Mesothelial cell of epicardium (in vitro differentiated cells): ENCODE measurements at places on chromosomes 2 and 18. TPM values are rescaled to one million over a fixed set of nuclear protein-coding genes. Genes with fewer than 3 reads are reported as not detected.

- H3K27me3 ChIP-seq: no peaks in the 10 kb centered on the region
- H3K27ac ChIP-seq: no peak overlapping the region
Observed at GRCh38 chr2:24788816-24789215, 4.4 kb downstream of the PTRHD1 start.

DNA sequence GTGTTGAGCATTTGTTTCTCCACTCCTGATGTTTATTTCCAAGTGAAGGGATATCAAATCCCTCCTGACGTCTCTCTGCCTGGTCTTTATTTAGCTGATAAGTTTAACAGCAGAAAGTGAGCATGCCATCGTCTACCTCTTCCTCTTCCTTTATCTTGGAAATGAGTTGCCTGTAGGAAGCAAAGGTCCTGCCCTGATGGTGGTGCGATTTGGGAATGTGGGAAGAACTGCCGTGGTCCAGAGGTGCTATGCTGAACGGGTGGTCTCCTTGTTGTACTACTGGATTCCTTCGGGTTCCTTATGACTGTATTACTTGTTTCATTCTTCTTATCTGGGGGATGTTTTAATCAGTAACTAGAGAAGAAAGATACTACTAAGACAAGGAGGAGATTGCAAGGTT lies 217.5 kb downstream of the PMAIP1 start:
- H3K4me1 ChIP-seq: no peaks in the 10 kb centered on the region
- DNase-seq: no peak
- H3K36me3 ChIP-seq: no peaks in the 10 kb centered on the region

- no peaks in the 10 kb centered on the region for H3K36me3 ChIP-seq
- H3K4me3 ChIP-seq: no peak overlapping the region
- H3K27me3 ChIP-seq: no peaks in the 10 kb centered on the region
- DNase-seq: no peak
- H3K4me1 ChIP-seq: peaks cover 39% of the 10 kb centered on the region
- peak overlapping the region; percentile 70 for H3K27ac ChIP-seq
Observed at GRCh38 chr2:164826293-164827243, 15.1 kb downstream of the COBLL1 start.

GRCh38 chr2:9473985-9474360 lies 378 bp upstream of the IAH1 start:
- peaks cover 20% of the 10 kb centered on the region for H3K36me3 ChIP-seq
- H3K4me1 ChIP-seq: peaks cover 14% of the 10 kb centered on the region
- peak; percentile 47 for DNase-seq
- H3K27ac ChIP-seq: no peak overlapping the region

DNA sequence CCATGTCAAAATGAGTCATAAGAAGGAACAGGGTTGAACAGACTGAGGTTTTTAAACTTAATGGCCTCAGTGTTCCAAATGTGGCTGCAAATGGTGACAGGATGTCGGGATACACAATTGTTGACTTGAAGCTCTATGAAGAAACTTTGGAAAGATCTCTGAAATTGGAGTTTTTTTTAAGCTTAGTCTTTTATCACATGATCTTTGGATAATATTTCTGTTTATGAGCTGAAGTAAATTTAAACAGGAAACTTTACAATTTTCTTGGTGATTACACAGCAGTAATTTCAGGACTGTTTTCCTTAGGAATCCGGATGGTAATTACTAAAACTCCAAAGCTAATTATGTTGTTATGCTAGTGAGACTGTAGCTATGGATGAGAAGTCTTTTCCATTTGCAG lies 199.1 kb upstream of the NRXN1 start:
- DNase-seq: no peak
- H3K27ac ChIP-seq: no peak overlapping the region
- no peaks in the 10 kb centered on the region for H3K36me3 ChIP-seq
- H3K4me1 ChIP-seq: no peaks in the 10 kb centered on the region

Gene SCYGR4
- total RNA-seq: not detected in 3 replicates

Gene PSMA8
- 0.22 TPM in 1 of 3 replicates, not detected in the others for total RNA-seq

GRCh38 chr2:213229814-213230213 lies 54.5 kb upstream of the SPAG16 start:
- no peak overlapping the region for H3K27ac ChIP-seq
- no peaks in the 10 kb centered on the region for H3K27me3 ChIP-seq
- H3K4me1 ChIP-seq: peaks cover 13% of the 10 kb centered on the region
- no peak for DNase-seq

GRCh38 chr2:221204699-221205098 lies 367.4 kb downstream of the EPHA4 start:
- DNase-seq: no peak
- H3K4me3 ChIP-seq: no peak overlapping the region

DNA sequence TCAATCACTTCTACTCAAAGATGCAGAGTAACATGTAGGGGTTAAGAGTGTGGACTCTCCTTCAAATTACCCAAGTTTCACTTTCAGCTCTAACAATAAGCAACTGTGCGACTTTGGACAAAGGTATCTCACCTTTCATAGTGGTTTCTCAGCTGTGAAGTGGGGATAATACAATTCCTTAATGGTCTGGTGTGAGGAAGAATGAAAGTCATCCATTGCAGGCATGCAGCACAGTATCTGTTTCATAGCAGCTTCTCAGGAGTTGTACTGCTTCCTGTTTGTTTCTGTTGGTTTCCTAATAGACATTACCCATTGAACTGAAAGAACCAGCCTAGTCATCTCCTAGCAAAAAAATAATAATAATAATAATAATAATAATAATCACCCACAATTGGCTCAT lies 74.4 kb downstream of the DDX18 start:
- no peak overlapping the region for H3K27ac ChIP-seq
- H3K36me3 ChIP-seq: no peaks in the 10 kb centered on the region
- no peak overlapping the region for H3K4me3 ChIP-seq

DNA sequence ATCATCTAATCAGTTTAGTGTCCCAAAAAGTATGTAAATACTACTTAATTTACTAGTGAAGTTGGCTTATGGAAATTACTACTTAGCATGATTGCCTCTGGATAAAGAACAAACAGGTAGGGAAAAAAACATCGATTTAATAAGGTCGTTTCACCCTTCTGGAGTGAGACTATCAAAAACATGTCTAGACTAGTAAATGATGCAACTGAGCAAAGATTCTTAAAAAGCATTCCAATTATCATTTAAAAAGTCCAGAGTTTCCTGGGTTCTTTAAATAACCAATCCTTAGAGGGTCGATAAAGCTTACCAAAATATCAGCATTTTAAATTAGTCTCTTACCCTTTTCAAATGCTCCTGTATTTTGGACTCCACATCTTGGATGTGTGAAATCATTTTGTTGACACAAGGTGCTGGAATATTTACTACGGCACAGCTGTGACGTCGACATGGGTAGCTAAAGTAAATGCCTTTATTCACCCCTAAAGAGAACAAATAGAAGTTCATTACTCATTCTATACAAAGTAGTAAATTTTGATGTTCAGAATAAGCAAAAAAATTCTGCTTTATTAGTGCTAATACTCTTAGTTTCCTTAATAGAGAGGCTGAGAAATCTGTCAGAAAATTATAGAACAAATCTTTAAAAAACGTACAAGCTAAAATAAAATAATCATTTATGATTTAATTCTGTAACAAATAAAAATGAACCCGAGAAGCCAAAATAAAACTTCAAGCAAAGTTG lies 70.6 kb downstream of the CCDC178 start:
- no peak for DNase-seq
- peaks cover 40% of the 10 kb centered on the region for H3K4me1 ChIP-seq
- H3K4me3 ChIP-seq: no peak overlapping the region
- H3K36me3 ChIP-seq: no peaks in the 10 kb centered on the region
- no peak overlapping the region for H3K27ac ChIP-seq

Gene SEMA4C
- total RNA-seq: 98.6 to 103 TPM (median 102 TPM) in 3 replicates

DNA sequence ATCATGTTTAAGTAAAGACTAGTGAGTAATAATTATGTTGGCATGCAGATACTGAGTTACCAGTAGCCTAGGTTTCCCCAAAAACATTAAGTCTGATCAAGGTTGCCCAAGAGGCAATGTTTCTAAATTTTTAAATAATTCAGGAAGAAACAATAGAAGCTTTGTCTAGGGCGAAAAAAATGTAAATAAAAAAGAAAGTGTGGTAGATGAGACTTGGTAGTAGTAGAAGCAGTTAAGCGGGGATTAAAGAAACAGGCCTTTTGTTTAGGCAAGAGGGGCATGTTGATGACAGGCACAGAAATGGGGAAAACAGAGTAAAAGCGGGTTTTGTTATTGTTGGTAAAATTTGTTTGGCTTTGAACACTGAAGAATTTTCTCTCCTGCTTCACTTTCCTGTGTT lies 97.2 kb downstream of the GULP1 start:
- H3K4me1 ChIP-seq: no peaks in the 10 kb centered on the region
- H3K4me3 ChIP-seq: no peak overlapping the region
- peaks cover 67% of the 10 kb centered on the region for H3K36me3 ChIP-seq
- H3K27me3 ChIP-seq: no peaks in the 10 kb centered on the region

DNA sequence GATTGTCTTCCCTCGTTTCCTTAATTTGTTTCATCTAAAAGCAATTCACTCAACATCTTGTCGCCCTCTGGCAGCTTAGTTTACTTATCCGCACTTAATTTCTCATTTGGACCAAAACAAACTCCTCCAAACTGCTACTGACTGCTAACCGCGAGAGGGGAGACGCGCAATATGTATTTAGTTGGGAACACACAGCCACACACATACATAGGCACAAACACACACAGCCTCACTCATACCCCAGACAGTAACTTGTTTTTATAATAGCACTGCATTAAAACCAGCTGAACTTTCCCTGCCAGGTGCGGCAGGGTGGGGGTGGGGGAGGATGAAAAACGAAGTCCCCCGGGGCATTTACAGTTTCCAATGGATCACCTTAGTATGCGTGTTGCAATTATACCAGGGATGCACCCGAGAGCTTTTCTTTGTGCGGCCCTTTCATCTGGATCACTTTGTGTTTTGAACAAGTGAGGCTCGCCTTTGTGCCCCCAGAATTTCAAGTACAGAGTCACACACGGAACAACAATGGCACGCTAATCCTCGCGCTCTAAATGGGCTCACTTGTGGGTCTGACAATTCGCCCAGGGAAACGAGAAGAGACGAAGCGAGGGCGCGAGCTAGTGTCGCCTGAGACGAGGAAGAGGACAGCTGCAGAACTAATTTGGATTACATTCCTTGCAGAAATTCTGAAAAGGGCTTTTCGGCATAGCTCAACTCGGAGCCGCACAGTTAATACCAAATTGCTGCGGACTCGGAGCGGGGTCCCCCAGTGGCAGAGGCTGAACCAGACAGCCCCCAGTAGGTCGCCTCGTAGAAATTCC lies 2.4 kb downstream of the ERBB4 start:
- H3K27ac ChIP-seq: no peak overlapping the region
- peaks cover 24% of the 10 kb centered on the region for H3K4me1 ChIP-seq
- H3K36me3 ChIP-seq: no peaks in the 10 kb centered on the region
- H3K27me3 ChIP-seq: peaks cover 46% of the 10 kb centered on the region
- peak; percentile 44 for DNase-seq

- H3K4me3 ChIP-seq: no peak overlapping the region
Observed at GRCh38 chr2:44651974-44652373, 289.5 kb upstream of the SIX3 start.

DNA sequence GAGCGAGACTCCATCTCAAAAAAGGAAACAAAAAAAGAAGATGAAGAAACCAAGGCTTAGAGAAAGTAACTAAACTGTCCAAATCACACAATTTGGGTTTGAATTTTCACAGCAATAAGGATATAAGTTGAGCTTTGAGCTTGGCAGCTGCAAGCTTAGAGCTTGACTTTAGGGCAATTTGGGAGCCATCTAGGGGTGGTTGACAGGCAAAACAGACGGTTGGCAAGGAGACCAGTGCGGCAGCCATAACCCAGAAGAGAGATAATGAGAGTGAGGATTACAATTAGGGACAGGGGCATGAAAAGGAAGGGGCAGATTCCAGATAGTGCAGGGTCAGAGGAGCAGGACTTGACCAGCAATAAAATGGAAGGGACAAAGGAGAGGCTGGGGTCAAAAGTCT lies 382.2 kb upstream of the HNRNPA3 start:
- no peak overlapping the region for H3K27ac ChIP-seq
- H3K27me3 ChIP-seq: peaks cover 23% of the 10 kb centered on the region
- no peak for DNase-seq
